Activated naive CD4-positive, alpha-beta T cell treated with anti-CD3 and anti-CD28 coated beads for 36 hours (primary cell): ENCODE measurements at places on chromosomes 1 and 21. TPM values are rescaled to one million over a fixed set of nuclear protein-coding genes. Genes with fewer than 3 reads are reported as not detected.

GRCh38 chr1:177902266-177902665, 67.6 kb downstream of the SEC16B start:
- no peaks in the 10 kb centered on the region for H3K27me3 ChIP-seq
- no peak for DNase-seq
- H3K4me3 ChIP-seq: no peak overlapping the region
- no peaks in the 10 kb centered on the region for H3K4me1 ChIP-seq
- no peak overlapping the region for H3K27ac ChIP-seq

DNA sequence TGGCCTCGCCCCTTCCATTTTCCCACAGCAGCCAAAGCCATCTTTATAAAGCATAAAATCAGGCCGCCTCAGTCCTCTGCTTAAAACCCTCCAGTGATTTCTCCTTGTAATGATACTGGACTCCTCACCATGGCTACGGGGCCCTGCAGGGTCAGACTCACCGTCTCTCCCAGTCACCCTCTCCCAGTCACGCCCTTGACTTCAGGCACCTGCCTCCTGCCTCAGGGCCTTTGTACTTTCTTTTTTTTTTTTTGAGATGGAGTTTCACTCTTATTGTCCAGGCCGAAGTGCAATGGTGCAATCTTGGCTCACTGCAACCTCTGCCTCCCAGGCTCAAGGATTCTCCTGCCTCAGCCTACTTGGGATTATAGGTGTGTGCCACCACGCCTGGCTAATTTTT, 47.8 kb downstream of the PIK3CD start:
- H3K27me3 ChIP-seq: no peaks in the 10 kb centered on the region
- no peak overlapping the region for H3K4me3 ChIP-seq
- DNase-seq: no peak
- peaks cover 62% of the 10 kb centered on the region for H3K4me1 ChIP-seq
- H3K36me3 ChIP-seq: peaks cover 26% of the 10 kb centered on the region

DNA sequence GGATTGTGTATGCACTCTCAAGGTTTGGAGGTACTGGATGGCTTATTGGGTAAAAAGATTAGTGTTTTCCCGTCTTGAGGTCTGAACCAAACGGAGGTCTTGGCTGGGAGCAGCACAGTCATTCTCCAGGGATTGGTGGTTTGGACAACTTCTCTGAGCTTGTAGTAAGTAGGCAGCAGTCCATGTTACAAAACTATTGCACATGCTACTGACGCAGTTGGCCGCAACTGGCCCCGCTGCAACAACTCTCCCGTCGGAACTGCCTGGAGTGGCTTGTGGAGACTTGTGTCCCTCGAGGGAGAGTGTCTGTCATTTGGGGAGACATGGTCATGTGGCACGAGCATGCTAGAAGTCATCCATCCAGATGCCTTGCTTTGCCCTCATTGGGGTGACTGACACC, 276.0 kb downstream of the TM2D1 start:
- H3K36me3 ChIP-seq: no peaks in the 10 kb centered on the region
- no peak for DNase-seq
- no peak overlapping the region for H3K4me3 ChIP-seq
- H3K27ac ChIP-seq: no peak overlapping the region
- peaks cover 9% of the 10 kb centered on the region for H3K4me1 ChIP-seq

Gene MANEAL
- total RNA-seq: 0.74 TPM

Gene KCNT2
- not detected for total RNA-seq

Gene SH2D1B
- not detected for total RNA-seq

Gene TRIM46
- 3.6 TPM for total RNA-seq

Gene MAN1A2
- 17.4 TPM for total RNA-seq
